Progenitor cell of endocrine pancreas (in vitro differentiated cells): ENCODE measurements at places on chromosomes 7 and 10. TPM values are rescaled to one million over a fixed set of nuclear protein-coding genes. Genes with fewer than 3 reads are reported as not detected.

GRCh38 chr7:22597844-22598243, 97.9 kb upstream of the STEAP1B start:
- no peak for DNase-seq

DNA sequence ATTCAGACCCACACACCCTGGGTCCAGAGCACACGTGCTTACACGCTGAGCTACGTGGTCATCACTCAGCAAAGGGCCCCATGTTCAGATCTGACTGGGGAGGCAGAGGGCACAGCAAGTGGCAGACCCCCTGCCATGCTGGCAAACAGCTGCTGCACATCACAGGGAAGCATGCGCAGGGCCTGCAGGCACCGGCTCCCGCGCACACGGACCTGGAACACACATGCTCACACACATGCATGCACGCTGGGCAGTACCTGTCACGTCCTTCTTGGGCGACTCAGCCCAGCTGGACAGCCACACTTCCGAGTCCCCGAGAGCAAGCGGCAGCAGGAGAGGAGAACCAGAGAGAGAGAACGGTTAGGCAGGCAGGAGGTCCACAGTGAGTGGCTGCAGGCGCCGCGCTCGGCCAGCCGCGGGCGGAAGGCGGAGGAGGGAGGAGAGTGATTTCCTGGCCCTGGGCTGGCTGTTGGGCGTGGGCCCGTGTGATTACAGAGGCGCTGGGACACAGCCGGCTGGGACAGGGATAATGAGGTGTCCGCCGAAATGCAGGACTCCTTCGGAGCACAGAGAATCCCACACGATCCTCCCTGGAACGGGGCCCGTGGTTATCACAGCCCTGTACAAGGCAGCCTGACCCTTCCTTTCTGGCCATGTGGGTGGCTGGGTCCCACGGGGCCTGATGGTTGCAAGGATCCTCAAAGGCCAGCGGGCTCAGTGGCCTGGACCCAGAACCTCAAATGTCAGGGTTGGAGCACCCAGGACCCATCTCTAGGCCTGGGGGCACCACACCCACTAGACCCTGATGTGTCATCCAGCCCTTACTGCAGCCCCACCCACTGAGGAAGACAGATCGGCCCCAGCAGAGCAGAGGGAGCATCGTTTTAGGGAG, 175.1 kb downstream of the NEURL1 start:
- DNase-seq = no peak

GRCh38 chr10:128035557-128035973, 90.7 kb downstream of the MKI67 start:
- DNase-seq = peak; percentile 41

DNA sequence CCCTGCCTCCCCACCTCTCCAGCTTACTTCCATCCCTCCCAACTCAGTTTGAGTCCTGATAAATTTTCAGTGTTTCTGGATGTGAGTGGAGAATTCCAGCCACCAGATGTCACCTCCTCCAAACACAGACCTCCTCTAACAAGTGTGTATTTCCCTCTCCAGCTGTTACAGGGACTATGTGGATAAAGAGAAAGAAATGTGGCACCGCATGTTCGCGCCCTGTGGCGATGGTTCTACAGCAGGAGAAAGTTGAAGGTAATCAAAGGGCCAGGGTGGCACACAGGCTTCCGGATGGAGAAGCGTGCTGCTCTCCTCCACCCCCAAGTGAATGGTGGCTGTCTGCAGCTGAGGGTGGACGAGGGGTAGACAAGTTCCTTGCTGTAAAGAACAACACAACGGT, 14.7 kb downstream of the FKBP6 start:
- no peak for DNase-seq

Gene NUPR2
- not detected in 2 replicates for total RNA-seq
